ENCODE measurements at places on chromosomes 6 and 20.
A peak's percentile ranks its signal among the peaks of the same experiment; 100 is the strongest.

GRCh38 chr6:16511040-16511660 lies 250.1 kb downstream of the ATXN1 start:
- no peak for DNase-seq

- DNase-seq: no peak
These were observed 1279.0 kb upstream of the MAP3K7 start for GRCh38 chr6:91865889-91866288.

GRCh38 chr20:51404297-51405060 lies 138.0 kb downstream of the NFATC2 start:
- no peak for DNase-seq

DNA sequence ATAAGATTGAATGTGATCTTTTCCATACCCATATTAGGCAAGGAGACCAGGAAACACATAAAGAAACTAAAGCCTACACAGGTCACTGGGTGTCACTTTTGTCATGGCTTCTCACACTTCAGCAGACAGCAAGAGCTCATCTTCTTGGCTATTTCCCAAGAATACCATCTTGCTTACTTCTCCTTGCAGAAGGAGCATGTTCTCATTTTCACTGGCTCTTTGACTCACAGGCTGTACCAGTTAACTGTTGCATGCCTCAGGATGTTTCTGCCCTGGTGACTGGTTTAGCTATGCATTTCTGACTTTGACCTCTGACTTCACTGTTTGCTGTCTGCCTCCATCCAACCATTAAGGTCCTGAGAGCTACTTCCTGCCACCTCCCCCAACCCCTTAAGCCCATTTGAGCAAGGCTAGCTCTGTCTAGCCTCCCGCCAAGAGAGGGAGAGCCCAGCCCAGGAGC lies 40.3 kb upstream of the OGFRL1 start:
- no peak for DNase-seq

GRCh38 chr6:80605165-80605989 lies 498.9 kb downstream of the BCKDHB start:
- no peak for DNase-seq

DNA sequence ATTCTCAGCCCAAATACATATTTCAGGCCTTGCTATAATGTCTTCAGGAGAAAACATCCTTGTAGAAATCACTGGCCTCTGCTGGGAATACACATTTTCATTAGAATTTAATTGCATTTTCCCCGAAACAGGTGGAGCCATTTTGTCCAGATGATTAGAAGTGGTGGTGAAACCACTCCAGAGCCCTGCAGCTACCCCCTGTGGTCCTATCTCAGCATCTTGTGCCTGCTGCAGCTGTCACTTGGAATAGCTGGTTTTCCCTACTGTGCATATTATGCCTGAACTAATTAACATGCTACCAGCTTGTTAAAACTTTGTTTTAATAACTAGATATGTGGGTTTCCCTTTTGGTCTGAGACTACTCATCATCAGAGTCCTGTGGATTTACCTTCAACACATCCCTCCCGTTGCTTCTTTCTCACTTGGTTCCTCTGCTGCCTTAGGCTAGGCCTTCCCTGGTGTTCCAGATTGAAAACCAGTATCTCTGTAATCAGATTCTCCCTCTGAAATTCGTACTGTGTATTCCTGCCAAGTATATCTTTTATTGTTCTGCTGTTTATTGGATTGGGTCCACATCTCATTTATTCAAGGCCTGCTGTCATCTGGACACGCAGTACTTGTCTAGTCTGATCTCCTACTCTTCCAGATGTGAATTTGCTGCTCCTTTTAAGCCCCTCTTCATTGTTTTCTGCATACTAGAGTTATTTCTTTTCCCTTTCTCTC lies 15.2 kb downstream of the DNAH8 start:
- peak; percentile 11 for DNase-seq

DNA sequence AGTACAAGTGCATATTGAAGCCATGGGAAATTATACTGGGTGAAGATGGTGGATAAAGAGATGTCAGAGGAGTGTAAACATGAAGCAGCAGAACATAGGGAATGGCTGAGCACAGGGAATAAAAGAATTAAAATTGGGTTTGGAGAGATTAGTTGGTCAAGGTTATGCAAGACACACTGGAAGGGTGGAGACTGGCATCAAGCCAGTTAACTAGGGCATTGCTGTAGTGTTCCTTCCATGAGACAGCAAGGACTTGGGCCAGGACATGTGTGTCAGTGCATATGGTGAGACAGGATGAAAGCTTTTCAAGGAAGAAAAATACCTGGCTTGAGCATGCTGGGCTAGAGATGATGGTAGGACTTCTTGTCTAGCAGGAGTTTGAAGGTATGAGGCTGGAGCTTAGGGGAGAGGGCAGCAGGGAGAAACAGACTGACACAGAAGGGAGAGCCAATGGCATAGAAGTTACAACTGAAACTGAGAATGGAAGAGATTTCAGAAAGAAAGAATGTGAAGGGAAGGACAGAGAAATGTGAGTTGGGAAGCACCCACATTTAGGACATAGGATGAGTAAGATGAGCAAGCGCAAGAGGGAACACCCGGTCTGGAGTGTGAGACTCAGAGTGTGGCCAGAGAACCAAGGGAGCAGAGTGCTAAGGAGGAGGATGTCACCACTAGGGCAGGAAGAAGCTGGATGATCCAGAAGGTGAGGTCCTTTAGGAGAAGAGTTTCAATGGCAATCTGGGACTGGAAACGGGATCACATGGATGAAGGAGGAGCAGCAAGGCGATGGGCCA lies 14.5 kb upstream of the TMEM170B start:
- no peak for DNase-seq

DNA sequence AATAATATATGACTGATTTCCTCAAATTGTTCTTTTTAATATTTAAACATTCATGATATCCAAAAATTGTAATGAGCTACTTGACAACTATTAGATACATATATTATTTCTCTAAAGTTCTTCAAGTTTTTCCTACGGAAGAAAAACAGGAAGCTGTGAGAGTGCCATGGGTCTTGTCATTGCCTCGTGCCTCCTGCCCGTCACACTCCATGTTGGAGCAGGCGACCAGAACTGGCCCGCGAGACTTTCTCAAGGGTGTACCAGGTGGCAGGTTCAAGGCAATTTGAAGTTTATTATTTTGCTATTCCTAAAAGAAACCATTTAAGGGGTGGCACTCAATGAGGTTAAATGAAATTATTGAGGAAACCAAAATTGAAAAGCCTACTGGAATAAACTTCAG lies 337.2 kb downstream of the HACE1 start:
- DNase-seq: no peak

- DNase-seq: no peak
These were observed 46.0 kb upstream of the UST start for GRCh38 chr6:148700741-148701311.

GRCh38 chr6:44177691-44178423 lies 19.2 kb downstream of the CAPN11 start:
- DNase-seq: no peak

DNA sequence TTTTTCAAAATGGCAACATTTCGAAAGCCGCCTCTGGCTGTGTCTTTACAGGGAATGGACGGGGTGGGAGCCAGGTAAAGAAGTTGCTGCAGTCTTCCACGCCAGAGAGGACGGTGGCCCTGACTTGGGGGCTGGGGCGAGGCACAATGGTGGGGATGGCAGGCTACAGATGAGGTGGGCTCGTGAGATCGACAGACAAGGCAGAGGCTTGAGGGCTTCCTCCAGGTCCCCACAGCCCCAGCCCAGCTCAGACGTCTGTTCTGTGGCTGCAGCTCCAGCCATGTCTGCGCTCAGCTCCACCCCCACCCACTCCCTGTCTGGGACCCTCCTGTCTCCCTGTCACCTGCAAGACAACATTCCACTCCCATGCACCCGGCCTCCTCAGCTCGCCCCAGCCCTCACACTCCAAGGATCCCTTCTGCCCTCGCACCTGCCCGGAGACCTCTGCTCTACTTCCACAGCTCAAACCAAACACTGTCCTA lies 7.4 kb upstream of the C20orf144 start:
- DNase-seq: no peak

- no peak for DNase-seq
These were observed 15.9 kb upstream of the MDFI start for GRCh38 chr6:41622206-41622988.

DNA sequence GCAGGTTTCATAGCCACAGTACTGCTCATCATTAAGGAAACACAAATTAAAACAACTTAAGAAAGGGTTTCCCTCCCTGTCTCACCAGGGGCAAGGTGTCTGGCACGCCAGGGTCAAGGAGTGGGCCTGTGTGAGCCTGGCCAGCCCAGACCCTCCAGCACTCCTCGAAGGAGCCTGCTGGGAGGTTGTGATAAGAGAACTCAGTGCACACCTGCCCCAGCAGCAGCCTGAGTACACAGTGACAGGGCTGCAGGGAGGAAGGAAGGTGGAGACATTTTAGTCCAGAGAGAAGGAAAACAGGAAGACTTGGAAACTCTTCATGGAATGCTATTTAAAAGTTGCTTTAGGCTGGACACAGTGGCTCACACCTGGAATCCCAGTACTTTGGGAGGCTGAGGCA lies 14.1 kb downstream of the NINL start:
- DNase-seq: no peak

DNA sequence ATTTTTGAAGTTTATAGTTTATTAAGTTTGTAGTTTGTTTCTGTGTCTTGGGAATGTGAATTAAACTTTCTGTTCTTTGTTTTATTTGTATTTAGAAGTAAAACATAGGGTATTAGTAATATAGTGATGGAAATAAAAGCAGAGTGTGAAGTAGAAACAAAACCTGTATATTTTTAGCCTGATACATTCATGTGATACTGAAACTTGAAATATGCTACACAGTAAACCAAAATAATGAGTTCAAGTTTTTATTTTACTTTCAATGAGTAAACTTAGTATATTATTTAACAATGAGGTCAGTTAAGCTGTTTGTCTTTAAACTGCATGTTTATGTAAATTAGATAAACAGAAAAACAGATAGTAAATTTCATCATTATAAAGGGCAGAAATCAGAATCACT lies 1592.6 kb downstream of the GRIK2 start:
- no peak for DNase-seq

- DNase-seq: no peak
These were observed 488.6 kb upstream of the SULF2 start for GRCh38 chr20:48273843-48274242.

GRCh38 chr20:16314320-16314719 lies 258.9 kb downstream of the KIF16B start:
- no peak for DNase-seq

DNA sequence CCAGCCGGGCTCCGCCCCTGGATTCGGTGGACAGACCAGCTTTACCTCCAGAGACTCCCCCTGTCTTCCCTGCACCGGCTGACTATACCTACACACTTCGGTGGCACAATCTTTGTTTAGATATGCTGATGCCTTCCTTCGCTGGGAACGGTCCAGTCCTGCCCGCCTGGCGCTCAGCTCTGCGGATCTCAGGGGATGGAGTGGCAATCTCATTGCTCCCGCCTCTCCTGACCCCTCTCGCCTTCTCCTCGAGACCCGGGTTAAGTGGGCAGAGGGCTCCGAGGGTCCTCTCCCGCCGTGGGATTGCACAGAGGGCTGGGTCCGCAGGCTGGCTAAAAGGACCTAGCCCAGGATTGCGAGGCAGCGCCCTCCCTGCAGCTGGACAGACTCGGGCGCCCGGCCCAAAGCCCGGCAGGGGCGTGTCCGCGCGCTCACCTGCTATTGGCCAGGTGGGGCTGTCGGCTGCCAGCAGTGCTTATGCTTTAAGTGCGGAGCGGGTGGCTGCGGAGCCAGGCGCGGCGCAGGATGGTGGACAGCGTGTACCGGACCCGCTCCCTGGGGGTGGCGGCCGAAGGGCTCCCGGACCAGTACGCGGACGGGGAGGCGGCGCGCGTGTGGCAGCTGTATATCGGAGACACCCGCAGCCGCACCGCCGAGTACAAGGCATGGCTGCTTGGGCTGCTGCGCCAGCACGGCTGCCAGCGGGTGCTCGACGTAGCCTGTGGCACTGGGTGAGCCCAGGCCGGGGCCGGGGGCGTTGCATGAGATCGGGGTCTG lies at the start of gene GNMT:
GNMT (plus strand) TSS at position 512 of the 777 bp plus-strand sequence; CDS start at position 526, 14 bp downstream.
- DNase-seq: peak; percentile 59

GRCh38 chr20:36856195-36856594 lies 19.7 kb upstream of the TLDC2 start:
- no peak for DNase-seq

- DNase-seq: no peak
These were observed 129.3 kb downstream of the DTNBP1 start for GRCh38 chr6:15533379-15534026.

- no peak for DNase-seq
These were observed 385.7 kb downstream of the GRIK2 start for GRCh38 chr6:101779051-101779844.

DNA sequence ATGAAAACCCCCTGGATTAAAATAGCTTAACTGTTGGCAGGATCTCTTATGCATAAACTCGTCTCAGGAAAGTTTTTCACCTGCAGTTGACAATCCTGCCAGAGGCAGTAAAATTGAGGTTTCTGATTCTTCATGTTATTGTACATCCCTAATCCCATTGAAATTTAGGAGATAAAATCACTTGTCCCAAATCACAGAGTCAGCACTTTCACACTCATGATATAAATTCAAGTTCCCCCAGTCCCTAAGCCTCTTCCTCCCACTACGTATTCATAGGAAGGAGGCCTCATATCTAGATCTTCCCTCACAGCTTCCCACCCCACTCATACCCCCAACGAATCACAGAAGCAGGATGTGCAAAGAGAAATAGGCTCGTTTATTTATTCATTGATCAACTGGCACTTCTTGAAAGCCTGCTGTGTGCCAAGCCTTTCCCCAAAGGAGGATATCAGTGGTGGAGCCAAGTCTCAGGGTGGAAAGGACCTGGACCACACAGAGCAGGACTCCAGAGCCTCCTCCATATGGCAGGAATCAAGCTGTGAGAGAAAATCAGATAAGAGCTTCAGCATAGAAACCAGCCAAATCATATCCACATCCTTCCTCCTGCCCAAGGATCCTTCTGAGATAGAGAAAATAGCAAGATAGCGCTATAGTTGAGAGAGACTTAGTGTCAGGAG lies 2.3 kb downstream of the SLPI start:
- no peak for DNase-seq

DNA sequence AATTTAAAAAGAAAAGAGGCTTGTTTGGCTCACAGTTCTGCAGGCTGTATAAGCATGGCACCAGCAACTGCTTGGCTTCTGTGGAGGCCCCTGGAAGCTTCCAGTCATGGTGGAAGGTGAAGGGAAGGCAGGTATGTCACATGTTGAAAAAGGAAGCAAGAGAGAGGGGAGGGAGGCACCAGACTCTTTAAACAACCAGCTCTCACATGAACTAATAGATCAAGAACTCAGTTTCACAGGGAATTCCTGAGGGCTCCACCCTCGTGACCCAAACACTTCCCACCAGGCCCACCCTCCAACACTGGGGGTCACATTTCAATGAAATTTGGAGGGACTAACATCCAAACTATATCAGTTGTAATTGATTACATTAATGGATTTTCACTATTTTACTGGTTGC lies 127.9 kb upstream of the MLIP start:
- DNase-seq: no peak

- DNase-seq: peak; percentile 24
These were observed 7.5 kb upstream of the FOXP4 start for GRCh38 chr6:41538556-41539182.
